ENCODE measurements at places on chromosomes 4 and X. TPM values are rescaled to one million over a fixed set of nuclear protein-coding genes. Genes with fewer than 3 reads are reported as not detected.

The GPR119 gene
- total RNA-seq: not detected

DNA sequence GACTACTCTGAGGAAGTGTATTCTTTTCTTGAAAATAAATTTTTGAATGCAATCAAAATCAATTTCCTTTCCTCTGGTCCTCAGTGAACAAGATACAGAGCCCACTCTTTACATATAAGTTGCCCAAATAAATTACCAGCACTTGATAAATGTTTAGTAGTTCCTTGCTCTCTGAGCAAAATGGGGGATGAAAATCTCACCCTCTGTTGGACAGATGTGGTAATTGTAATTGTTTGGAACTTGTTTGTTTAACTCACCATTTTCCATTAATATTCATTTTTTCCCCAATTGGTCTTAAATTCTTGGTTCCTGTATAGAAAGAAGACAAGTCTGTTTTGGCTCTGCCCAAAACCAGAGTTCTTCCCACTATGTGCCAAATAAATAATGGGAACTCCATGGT, 146.3 kb downstream of the LDB2 start:
- DNase-seq: no peak

DNA sequence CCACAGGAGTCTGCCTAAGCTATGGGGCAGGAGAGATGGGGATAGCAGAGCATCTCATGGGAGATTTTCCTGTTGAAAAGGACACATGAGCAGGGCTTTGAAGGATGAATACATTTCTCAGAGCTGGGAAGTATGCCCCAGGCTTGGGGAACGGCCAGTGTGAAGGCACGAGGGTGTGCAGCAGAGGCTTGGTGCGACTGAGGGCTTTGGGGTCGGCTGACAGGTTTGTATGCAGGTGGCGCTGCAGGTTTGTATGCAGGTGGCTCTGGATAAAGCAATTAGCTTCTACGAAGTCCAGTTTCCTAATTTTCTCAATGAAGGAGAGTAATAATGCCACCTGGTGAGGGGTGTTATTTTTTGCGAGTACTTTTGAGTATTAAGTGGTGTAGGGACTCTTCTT, 6.8 kb upstream of the KIAA0232 start:
- DNase-seq: no peak

- DNase-seq: no peak
Observed at GRCh38 chr4:14749910-14750309, 252.4 kb upstream of the CPEB2 start.

DNA sequence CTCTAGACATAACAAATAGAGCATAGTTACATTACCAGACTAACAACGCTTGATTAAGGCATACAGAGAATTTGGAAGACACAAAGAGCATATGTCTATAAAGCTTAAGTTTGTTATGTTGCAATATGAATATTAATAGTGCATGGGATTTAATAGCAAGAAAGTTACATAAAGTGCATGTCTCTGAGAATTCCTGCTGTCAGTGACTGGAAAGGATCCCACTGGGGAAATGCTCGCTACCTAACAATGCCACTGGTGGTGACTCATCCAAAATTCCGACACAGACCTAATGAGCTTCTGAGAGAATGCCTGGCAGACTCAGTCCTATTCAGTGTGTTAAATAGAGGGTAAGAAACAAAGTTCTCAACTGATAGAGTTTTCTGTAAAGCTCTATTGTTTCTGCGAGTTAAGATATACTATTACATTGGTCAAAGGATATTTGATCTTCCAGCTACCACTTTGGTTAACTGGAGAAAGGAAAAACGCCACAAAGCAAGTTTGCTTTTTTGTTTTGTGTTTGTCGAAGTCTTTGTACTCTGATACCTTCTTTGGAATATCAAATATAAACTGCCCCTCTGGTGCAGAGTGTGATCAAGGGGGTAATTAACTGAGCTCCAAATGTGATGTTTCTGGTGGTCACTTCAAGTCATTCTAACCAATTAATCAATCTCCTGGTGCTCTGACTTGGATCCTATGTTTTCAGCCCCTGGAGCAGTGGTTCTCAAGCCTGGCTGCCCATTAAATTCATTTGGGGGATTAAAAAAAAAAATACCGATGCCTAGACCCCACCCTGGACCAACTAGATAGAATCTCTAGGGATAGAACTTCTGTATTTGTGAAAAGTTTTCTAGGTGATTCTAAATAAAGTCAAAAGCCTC, 107.9 kb downstream of the PALLD start:
- no peak for DNase-seq

GRCh38 chr4:123767806-123768205, 371.2 kb downstream of the SPRY1 start:
- no peak for DNase-seq

The MAGED4 gene
- total RNA-seq: 6.6 TPM

DNA sequence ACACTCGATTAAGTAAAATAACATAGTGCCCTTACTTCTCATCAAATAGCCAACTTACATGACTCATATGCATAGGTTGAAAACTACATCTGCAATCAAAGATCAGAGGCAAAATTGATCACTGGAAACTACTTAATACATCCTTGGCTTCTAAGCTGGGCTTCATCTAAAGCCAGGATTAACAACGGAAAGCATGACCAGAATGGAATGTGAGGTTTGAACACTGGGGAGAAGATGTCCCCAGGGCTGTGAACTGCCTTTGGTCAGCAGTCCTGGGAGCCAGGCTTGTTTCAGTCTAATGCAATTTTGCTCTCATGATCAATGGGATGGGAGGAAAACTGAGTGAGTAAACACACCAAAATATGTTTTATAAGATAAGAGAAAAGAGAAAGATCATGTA, 192.5 kb upstream of the TTC29 start:
- no peak for DNase-seq

The PUDP gene
- total RNA-seq: 28.6 TPM

GRCh38 chr4:37891260-37892159, 626 bp downstream of the TBC1D1 start:
- peak; percentile 78 for DNase-seq

- DNase-seq: no peak
Observed at GRCh38 chrX:31832263-31832662, 760.4 kb upstream of the FTHL17 start.

The GAB3 gene
- 0.38 TPM for total RNA-seq

- no peak for DNase-seq
Observed at GRCh38 chr4:157170321-157170720, 50.2 kb upstream of the GRIA2 start.

The TMEM184C gene
- total RNA-seq: 17.6 TPM

DNA sequence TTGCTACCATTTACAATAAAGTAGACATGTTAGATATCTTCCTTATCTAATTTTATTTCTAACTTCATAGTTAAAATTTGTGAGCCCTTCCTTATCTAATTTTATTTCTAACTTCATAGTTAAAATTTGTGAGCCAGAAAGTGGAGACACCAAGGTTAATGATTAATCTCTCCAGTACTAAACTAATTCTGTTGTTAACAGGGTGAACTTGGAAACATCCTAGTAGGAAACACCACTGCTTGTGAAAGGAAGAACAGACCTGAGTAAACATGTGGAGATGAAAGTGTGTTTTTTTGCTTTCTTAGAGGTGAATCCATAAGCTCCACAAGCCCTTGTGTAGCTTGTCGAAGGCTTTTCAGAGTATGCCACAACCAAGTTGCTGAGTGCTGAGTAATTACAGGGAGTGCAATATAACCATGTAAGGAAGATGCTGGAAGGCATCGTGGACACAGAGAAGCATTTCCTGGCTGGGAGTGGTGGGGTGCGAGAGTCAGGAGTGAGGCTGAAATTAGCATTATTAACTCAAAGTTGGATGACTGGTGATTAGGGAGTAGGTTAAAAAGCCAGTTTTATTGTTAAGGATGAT, 118.6 kb upstream of the NEIL3 start:
- DNase-seq: no peak

GRCh38 chr4:1869530-1870327, 1.5 kb upstream of the NSD2 start:
- no peak for DNase-seq

The BMX gene
- total RNA-seq: not detected

- no peak for DNase-seq
Observed at GRCh38 chr4:169815606-169816005, 57.9 kb upstream of the HPF1 start.

- DNase-seq: no peak
Observed at GRCh38 chr4:732911-733630, 27.4 kb downstream of the PCGF3 start.

DNA sequence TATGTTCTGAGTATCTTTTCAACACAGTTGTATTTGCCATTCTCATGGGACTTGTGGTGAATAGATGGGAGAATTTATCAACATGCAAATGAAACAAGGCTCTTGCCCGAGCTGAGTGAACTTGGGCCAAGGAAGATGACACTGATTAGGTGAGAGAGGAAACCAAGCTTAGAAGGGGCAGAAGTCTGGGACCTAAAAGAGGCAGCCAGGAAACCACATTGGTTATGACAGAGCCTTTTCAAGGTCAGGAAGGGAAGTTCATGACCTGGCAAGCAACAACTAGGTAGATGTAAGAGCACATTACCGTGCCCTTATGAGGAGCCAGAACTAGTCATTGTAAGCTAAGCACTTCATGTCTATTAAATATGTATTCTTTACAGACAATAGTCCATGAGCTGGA, 590.3 kb downstream of the PACRGL start:
- DNase-seq: no peak

GRCh38 chr4:14323191-14323590, 679.1 kb upstream of the CPEB2 start:
- no peak for DNase-seq

The SLC4A4 gene
- total RNA-seq: not detected

The TREX2 gene
- total RNA-seq: 2.4 TPM

- DNase-seq: no peak
Observed at GRCh38 chr4:182288534-182288933, 45.3 kb downstream of the TENM3 start.

GRCh38 chrX:1305411-1305810, 31.2 kb upstream of the IL3RA start:
- no peak for DNase-seq

- no peak for DNase-seq
Observed at GRCh38 chrX:81238166-81238565, 36.3 kb downstream of the SH3BGRL start.

The BMP3 gene
- total RNA-seq: 55.0 TPM

DNA sequence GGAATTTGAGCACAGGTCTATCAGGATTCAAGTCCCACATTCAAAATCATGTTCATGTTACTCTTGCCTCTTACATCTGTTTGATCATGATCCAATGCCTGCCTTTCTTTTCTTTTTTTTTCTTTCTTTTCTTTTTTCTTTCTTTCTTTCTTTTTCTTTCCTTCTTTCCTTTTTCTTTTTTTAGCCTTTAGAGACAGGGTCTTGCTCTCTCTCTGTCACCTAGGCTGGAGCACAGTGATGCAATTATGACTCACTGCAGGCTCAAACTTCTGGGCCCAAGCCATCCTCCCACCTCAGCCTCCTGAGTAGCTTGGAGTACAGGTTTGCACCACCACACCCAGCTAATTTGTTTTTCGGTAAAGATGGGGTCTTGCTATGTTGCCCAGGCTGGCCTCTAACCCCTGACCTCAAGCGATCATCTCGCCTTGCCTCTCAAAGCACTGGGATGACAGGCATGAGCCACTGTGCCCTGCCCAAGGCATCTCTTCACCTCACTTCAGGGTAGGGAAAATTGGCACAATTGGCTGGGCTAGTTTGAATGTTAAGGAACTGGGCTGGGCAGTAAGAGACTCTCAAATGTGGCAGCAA, 359.2 kb downstream of the FBXW7 start:
- DNase-seq: no peak

DNA sequence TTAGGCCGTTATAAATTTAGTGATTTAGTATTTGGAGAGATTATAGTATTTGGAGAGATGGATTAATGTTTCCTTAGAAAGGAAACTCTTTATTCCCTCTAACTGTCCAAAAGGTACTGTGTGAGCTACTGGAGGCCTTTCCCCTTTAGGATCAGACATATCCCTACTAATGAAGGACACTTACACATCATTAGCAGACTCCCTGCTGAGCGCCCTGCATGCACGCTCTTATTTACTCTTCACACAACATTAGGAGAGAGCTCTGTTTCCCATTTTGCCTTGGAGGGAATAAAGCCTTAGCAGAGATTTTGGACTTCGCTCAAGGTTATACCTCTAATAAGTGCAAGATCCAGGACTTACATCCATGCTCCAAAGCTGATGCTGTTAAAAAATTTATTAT, 17.8 kb upstream of the STOX2 start:
- no peak for DNase-seq

DNA sequence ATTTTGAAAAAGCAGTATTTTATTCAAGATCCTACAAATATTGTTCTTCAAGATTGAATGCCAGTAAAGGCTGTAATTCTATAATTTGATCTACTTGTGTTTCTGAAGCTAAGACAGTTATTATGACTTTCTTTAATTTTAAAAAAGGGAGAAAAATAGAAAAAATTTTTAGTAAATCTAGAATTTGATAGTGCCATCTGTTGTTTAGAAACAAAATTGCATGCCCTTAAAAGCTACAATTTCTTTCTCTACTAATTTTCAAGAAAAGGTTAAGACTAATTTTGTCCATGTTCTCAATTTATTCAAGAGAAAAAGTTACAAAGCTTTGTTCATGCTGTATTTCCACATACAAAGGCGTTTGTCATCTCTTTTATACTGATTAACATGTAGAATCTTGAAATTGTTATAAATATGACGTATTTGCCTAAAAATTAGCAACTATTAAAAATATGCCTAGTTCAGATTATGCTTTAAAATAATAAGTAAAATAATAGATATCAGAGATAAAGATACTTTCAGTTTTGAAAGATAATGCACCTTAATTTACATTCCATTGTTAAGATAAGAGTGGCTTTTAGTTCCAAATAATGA, 25.6 kb upstream of the MMRN1 start:
- no peak for DNase-seq

DNA sequence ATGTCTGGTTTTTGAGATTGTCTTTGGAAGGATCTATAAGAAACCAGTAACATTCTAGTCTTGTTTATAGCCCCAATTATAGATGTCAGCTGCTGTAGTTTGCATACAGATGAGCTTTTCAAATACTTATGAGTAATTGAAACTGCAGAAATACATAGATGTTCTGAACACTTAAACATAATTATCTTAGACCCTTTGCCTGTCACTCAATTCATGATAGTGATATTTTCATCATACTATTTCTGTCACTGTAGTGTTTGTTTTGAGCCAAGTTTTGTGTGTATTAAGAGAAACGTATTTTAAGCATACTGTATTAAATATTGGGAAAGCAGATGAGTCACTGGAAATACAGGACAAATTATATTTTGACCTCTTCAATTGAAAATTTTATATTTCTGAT, 69.8 kb upstream of the SMARCA5 start:
- no peak for DNase-seq

- DNase-seq: no peak
Observed at GRCh38 chr4:77010841-77011354, 61.3 kb downstream of the SEPTIN11 start.

DNA sequence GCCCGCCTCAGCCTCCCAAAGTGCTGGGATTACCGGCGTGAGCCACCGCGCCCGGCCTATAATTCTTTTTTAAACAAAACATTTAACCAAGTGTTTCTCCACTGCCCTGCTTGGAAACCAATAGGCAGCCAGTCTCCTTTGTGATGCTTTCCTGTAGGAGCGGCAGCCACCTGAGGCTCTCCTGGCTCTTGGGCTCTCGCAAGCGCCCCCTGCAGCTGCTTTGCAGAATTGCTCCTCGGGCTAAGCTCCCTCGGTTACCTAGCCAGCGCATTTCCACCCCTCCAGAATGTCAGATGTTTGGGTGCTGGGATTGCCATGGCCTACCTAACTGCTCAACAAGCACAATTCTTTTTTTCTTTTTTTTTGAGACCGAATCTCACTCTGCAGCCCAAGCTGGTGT, 7.7 kb downstream of the S100P start:
- DNase-seq: no peak

Measured in OCI-LY7 (cell line).